ENCODE measurements at places on chromosomes 5 and 9.

DNA sequence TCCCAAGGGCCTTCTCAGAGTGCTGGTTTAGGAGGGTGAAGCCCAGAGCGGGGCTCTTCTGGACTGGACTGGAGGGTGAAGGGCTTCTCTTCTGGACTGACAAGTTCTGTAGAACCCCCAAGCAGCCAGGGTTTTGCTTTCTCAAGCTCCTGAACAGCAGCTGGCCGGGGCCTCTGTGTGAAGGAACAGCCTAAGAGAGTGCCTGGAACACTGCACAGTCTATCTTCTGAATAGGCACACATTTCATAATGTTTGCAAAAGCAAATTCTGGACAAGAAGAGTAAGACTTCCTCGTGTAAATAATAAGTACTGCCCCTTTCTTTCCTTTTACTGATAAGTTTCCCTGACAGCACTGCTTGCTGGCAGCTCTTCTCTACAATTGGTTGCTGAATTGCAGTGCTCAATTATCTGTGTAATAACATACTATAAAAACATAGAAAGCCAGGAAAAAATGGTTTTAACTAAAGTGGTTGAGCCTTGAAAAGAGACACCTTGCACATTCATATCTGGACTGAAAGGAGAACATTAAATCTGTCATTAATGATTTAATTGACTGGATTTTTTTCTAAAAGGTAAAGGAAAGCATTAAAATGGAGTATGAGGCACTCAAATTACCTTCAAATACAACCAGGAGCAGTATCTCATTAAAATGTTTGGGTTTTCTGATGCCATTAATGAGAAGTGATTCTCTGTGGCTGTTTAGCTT lies 20.5 kb downstream of the MAST4 start:
- DNase-seq = no peak

- no peak for DNase-seq
These were observed 14.9 kb downstream of the ARHGEF28 start for GRCh38 chr5:73640861-73641320.

- DNase-seq = no peak
These were observed 76.0 kb downstream of the GADD45G start for GRCh38 chr9:89680547-89681467.

- DNase-seq = no peak
These were observed 11.2 kb upstream of the NFIB start for GRCh38 chr9:14325147-14325546.

GRCh38 chr9:132439153-132439552 lies 29.1 kb downstream of the CFAP77 start:
- no peak for DNase-seq

GRCh38 chr5:154038261-154038706 lies 426 bp downstream of the FAM114A2 start:
- DNase-seq = peak; percentile 15

GRCh38 chr5:145237843-145238242 lies 597.3 kb downstream of the PRELID2 start:
- DNase-seq = no peak

DNA sequence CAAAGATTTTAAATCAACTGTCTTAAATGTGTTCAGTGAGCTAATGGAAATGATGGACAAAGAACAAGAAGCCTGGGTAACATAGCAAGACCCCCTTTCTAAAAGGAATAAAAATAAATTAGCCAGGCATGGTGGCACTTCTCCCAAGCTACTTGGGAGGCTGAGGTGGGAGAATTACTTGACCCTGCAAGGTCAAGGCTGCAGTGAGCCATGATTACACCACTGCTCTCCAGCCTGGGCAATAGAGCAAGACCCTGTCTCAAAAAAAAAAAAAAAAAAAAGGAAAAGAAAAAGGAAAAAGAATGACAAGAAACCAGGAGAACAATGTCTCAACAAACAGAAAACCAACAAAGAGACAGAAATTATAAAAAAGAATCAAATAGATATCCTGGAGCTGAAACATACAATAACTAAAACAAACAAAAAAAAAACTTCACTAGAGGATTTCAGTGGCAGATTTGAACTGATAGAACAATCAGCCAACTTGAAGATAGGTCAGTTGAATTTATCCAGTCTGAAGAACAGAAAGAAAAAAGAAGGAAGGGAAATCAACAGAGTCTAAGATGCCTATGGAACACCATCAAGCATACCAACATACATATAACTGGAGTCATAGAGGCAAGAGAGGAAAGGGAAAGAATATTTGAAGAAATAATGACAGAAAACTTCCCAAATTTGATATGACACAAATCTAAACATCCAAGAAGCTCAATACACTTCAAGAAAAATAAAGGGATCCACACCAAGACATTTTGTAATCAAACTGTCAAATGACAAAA lies 16.8 kb upstream of the SLC35D2 start:
- no peak for DNase-seq

- DNase-seq = no peak
These were observed 6.3 kb downstream of the SHB start for GRCh38 chr9:38062498-38063362.

GRCh38 chr5:35618781-35619180 lies 1.1 kb downstream of the SPEF2 start:
- DNase-seq = no peak

DNA sequence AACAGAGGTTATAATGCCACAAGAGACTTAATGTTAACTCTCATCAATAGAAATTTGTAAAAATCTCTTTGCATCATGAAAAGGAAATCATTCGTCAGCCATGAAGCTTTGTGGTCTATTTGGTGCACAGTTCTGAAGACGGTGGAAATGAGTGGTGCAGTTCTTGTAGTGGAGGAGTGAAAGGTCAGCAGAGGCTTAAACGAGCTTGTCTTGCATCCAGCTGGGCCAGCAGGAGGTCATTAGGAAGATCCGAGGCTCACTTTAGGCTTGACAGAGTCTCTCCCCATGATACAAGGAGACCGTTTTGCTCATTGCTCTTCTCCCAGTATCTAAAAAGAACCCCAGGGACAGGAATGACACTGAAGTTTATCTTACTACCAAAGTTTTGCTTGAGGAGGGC lies 440.8 kb downstream of the BNC2 start:
- DNase-seq = no peak

- DNase-seq = no peak
These were observed 98.8 kb downstream of the GCNT1 start for GRCh38 chr9:76557674-76558225.

GRCh38 chr9:105485131-105485530 lies 37.3 kb downstream of the FSD1L start:
- DNase-seq = no peak

DNA sequence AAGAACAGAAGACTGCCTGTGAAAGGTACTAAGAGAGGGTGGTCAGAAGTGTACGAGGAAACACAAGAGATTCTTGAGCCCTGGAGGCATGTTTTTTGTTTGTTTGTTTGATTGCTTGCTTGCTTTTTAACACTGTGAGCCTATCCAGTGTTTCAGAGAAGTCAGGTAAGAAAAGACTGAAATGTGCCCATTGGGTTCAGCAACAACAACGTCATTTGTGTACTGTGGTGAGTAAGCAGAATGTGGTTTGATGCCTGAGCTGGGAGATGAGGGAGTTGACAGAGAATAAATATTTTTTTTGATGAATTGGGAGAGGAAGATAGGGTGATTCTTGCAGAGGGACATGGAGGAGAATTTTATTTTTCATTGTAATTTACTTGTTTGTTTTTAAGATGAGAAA lies 73.1 kb downstream of the RPS23 start:
- DNase-seq = no peak

DNA sequence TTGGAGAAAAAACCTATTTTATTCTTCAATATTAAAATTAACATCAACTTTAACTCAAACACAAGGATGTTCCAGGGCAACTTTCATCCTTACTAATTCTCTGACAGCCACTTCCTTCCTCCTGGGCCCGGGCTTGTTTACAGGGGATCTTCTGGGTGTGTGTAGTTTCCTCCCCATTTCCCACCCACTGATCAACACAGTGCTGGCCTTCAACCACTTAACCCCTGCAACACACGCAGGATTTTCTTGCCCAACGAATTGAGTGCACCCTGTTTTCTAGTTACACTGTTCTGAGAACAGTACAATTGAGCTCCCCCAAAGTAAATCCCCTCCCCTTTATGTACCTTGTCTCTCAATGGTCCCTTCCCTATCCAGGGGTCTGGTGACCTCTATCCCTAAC lies 83.1 kb upstream of the RANBP3L start:
- no peak for DNase-seq

DNA sequence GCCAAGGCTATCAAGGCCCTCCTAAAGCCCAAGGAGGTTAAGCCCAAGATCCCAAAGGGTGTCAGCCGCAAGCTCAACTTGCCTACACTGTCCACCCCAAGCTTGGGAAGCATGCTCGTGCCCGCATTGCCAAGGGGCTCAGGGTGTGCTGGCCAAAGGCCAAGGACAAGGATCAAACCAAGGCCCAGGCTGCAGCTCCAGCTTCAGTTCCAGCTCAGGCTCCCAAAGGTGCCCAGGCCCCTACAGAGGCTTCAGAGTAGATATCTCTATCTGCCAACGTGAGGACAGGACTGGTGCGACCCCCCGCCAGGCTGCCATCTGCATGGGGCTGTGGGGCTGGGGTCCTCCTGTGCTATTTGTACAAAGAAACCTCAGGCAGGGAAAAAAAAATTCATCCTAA lies 3.3 kb downstream of the HOMER1 start:
- DNase-seq = no peak

Data from CD14-positive monocyte (primary cell).